ENCODE measurements at places on chromosomes 2 and 18. TPM values are rescaled to one million over a fixed set of nuclear protein-coding genes. Genes with fewer than 3 reads are reported as not detected.

DNA sequence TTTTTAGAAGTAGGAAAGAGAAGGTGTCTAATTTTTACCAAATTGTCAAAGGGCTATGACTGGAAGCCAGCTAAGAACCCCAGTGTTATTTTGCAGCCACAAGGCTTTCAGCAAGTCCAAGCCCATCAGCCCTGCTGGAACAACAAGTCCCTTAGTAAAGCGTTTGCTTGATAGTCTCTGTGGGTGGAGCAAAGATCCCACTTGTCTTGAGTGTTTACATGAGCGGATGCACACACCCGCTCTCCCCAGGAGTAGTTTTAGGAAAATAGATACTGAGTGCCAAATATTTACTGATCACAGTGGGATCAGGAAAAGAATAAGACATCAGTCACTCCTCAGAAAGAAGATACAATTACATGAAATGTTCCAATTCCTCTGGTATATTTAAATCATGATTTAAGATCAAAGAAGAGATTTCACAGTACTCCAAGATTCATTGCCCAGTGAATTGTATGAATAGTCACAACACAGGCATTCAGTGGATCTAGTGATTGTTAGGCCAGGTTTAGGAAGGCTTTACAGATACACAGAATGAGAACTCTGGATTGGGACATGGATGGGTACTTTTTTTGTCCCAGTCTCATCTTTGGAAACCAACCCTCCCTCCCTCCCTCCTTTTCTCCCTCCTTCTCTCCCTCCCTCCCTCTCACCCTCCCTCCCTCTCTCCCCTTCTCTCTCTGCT, 514.9 kb downstream of the PTPRM start:
- no peak for DNase-seq
- H3K4me1 ChIP-seq, result peaks cover 1% of the 10 kb centered on the region
- no peak overlapping the region for H3K27ac ChIP-seq
- H3K27me3 ChIP-seq, result no peaks in the 10 kb centered on the region

KHK gene
- total RNA-seq, result 20.5 TPM

DNA sequence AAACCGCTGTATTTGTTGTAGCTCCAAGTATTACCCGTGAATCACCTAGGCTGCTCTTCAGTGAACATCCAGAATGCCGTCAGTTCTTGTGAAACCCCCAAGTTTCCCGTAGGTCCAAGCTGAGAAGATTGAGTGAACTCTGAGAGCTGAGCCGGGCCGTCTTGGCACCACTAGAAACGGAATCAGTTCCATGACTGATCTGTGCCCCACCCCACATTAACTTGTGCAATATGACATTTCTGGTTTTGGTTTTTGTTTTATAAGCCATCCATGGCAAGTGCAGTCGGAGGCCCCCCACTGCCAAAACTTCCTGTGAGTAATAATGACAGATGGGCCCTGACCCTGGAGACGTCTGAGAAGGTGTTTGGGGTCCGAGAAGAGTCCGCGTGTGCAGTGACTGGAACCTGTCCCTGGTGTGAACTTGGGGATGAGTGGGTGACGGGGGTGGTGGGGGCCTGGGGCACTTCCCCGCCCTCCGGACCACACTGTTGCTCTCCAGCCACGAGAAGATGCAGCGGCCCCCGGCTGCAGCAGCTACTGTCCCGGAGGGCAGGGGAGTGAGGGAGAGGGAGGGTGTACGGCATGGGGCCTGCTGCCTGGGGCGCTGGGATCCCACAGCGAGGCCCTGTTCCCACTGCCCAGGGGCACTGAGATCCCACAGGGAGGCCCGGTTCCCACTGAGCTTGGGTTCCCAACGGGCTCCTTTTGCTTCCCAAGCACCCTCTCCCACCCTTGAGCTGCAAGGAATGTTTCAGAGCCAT, 26.5 kb downstream of the NFATC1 start:
- no peaks in the 10 kb centered on the region for H3K4me1 ChIP-seq
- no peaks in the 10 kb centered on the region for H3K36me3 ChIP-seq
- no peak overlapping the region for H3K27ac ChIP-seq
- no peak overlapping the region for H3K4me3 ChIP-seq

GPAT2 gene
- 0.63 TPM for total RNA-seq

ALPG gene
- 0.56 TPM for total RNA-seq

- H3K36me3 ChIP-seq, result peaks cover 8% of the 10 kb centered on the region
- H3K27me3 ChIP-seq, result no peaks in the 10 kb centered on the region
- H3K4me3 ChIP-seq, result no peak overlapping the region
- DNase-seq, result no peak
Measured at GRCh38 chr2:121409388-121409787, 121.3 kb upstream of the RNU4ATAC start.

ITPRIPL1 gene
- 16.1 TPM for total RNA-seq

Measured in H1 (cell line).